ENCODE measurements at places on chromosomes 2 and 18. TPM values are rescaled to one million over a fixed set of nuclear protein-coding genes. Genes with fewer than 3 reads are reported as not detected.

DNA sequence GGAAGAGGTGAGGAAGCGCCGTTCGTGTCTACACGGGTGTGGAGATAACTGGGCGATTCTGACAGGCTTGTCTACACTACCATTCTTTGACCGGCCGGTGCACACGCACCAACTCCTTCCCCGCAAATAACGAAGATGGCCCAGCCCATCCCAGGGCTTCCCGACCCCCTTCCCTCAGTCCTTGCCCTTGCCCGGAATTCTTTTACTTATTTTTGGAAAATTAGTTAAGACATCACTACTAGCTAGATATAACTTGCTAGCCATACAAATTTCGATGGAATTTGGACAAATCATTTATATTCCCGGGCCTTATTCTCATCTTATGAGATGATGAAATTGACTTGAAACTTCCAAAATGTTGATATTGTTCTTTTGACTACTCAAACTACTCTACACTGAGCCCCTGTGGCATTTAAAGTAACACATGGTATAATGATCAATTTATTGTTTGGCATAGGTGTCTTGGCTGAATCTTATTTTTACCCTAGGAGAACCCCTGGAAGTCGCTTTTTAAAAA lies 1.3 kb downstream of the ERICH2 start:
- DNase-seq: no peak

DNA sequence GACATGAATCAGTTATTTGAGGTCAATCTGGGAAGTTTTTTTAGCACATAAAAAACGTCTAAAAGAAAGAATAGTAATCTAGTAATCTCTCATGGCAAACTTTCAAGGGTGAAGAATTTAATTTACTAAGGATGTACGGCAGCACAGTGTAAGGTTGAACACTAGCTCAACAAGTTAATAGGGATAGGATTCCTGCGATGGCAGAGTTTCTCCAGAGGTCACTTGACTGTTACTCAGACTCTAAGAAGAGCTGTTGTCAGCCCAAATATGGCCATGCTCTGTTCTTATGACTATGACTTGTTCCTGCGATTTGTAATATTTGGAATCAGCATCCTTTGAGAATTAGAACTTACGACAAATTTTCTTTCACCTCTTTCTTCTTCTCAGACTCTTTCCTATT lies 553.3 kb upstream of the TNP1 start:
- no peak for DNase-seq

- DNase-seq: peak; percentile 40
These were observed 462.8 kb upstream of the ID2 start for GRCh38 chr2:8219096-8219495.

- no peak for DNase-seq
These were observed 95.0 kb downstream of the PID1 start for GRCh38 chr2:229176136-229176535.

GRCh38 chr2:197657562-197657961 lies 17.8 kb downstream of the RFTN2 start:
- DNase-seq: no peak

GRCh38 chr2:39107156-39107555 lies 13.7 kb downstream of the SOS1 start:
- no peak for DNase-seq

GRCh38 chr18:21612125-21613039 lies at the start of gene SNRPD1:
SNRPD1 (plus strand) TSS chr18:21612314; CDS start chr18:21612430, 116 bp downstream.
- DNase-seq: peak; percentile 98

DNA sequence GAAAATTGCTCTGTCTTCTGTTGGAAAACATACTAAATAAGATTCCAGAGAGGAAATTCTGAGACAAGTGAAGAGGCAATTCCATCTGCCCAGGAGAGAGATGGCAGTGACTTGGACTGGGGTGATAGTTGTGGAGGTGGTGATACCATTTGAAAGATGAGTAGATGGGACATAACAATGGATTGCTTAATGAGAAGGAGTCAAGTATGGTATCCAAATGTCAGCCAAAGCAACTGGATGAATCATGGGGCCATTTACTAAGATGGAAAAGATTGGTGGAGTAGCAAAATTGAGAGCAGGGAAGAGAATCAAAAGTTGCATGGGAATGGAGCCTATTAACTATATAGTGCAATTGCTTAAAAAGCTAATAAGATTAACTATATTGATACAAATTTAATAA lies 222.1 kb downstream of the ETAA1 start:
- no peak for DNase-seq

- DNase-seq: no peak
These were observed 17.0 kb downstream of the PDIA6 start for GRCh38 chr2:10795508-10796046.

- DNase-seq: no peak
These were observed 37.8 kb downstream of the RIT2 start for GRCh38 chr18:43077510-43078308.

DNA sequence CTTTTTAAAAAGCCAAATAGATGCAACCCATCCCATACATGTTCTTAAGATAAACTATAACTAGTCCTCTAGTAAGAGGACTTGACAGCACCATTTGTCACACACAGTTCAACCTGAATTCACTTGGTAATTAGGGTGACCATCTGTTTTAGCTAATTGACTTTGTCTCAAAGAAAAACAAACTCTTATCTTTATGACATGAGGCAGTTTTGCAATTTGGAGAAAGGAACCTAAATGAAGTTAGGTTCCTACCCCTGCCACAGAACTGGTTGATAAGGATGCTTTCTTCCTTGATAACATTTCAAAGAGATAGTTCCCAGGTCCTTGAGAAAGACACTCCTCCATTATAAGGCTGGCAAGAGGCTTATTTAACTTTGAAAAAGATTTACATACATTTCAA lies 57.4 kb upstream of the LRRTM1 start:
- DNase-seq: no peak

- DNase-seq: no peak
These were observed 42.5 kb downstream of the PTPRM start for GRCh38 chr18:7609617-7610016.

Gene ITGB6
- not detected for total RNA-seq

Gene FBXO15
- total RNA-seq: 1.2 TPM

Gene HTR2B
- not detected for total RNA-seq
